ENCODE measurements at places on chromosomes 7 and 10.

DNA sequence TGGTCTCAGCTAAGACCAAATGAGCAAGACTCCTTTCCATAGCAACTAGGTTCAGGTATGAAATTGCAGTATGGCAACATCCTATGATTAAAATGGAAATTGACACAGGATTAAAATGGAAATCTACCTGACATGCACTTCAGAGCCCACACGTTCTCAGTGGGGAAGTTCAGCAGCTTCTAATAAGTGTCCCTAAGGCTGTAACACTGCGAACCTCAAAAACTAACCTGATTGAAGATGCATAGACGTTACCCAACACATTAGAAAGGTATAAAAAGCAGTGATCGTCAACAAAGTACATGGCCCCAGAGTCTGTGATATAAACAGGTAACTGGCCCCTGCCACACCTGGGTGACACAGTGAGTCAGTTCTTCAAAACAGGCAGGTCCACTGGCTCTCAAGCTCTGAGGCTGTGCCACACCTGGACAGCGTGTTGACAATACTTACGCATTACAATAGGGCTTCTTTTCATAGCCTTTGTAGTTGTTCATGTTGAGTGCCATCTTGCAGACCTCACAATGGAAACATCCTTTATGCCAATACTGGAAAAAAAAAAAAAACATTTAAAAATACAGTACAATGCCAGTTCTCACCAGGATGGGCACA, 274.9 kb upstream of the NEBL start:
- DNase-seq, result no peak

- no peak for DNase-seq
Observed at GRCh38 chr7:93212881-93213280, 13.4 kb downstream of the HEPACAM2 start.

- DNase-seq, result no peak
Observed at GRCh38 chr10:95253007-95253406, 37.8 kb downstream of the PDLIM1 start.

GRCh38 chr10:77949167-77949566, 22.6 kb upstream of the DLG5 start:
- DNase-seq, result no peak

GRCh38 chr10:125144693-125145623, 15.4 kb downstream of the CTBP2 start:
- no peak for DNase-seq

DNA sequence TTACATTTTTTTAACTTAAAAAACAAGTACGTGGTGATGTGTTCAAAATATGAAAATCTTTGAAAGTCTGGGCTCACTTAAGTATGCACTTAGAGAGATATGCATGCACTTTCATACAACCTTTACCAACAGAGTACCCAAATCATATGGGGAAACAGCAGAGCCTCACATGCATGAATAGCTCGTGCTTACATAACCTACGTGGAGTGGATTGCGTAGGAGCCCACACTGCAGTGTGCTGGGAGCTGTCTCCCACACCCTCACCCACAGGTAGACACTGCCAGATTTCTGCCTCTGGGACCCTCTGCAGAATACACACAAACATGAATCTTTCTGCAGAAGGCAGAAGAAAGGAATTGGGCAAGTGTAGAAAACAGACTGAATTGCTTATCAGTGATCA, 581 bp downstream of the CLCN1 start:
- DNase-seq, result no peak

- no peak for DNase-seq
Observed at GRCh38 chr7:115122388-115122787, 200.5 kb downstream of the MDFIC start.

DNA sequence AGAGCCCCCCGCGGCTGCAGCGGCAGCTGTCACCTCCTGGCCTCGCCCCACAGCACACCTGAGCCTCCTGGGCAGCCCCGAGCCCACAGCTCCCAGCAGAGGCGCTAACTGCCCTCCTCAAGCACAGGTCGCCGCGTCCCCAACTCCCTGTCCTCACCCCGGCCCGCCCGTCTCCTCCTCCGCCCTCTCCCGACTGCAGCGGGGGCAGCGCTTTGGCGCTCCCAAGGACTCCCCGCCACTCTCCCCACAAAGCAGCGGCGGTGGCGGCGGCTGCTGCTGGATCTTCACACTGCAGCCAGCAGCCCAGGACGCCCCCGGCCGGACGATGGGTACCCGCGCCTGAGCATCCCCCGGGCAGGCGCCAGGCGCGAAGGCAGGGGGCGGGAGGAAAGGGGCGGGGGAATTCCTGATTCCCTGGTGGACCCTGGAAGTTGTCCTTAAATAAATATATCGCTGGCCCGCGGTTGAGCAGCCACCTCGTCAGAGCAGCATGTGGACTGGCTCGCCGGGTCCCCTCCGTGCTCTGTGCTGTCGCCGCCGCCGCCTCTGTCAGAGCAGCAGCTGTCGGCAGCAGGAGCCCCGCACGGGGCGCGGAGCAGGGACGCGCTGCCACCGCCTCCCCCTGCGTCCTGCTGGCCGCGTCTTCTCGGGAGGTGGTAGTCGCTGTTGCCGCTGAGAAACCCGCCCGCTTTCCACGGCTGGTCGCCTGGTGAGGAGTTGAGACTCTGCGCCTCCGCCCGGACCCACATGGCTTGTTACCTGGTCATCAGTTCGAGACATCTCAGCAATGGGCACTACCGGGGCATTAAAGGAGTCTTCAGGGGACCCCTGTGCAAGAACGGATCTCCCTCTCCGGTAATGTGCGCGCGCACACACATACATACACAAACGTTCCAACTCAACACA, at the start of gene ZNF804B:
ZNF804B (plus strand) TSS at position 471 of the 906 bp plus-strand sequence; CDS start at position 748, 277 bp downstream.
- no peak for DNase-seq

DNA sequence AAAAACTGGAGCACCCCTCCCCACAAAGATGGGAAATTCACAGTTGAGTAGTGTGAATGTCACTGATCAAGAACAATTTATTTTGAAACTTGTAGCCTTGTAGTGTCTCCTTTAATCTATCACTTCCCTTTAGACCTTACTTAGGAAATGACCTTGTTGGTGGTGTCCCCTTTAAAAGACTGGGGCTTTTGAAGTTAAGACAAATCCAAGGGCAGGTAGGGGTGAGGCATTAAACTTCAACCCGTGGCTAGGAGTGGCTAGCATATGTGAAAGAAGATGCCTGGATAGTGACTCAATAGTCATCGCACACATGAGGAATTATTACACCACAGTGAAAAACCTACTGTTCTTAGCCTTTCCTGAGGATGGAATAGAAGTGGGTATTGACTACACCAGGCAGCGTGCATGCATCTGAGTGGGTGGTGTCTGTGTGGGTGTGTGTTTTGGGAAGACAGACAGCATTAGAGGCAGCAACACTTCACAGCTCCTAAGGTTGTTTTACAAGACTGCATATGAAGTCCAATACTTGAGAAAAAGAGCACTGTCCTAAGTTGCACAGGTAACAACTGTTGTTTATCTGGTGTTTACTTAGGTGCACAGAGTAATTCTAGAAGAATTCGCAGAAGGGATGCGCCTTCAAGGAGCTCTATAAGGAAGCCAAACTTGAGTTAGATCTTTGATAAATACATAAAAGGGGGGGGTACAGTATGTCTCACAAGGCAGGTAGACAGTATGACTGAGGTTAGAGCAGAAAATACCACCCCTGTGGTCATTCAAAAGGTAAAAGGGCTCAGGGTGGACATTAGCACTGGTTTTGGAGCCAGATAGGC, 32.9 kb downstream of the ABLIM1 start:
- no peak for DNase-seq

Measured in activated CD4-positive, alpha-beta T cell treated with anti-CD3 and anti-CD28 coated beads, Interleukin-2, amount 50 U/mL, for 4 hours (primary cell).